NCI-H748 treated with DMSO at 0.1 percent for 48 hours (cell line): ENCODE measurements at places on chromosomes 5 and 9.
A peak's percentile ranks its signal among the peaks of the same experiment; 100 is the strongest.

- DNase-seq: no peak
Measured at GRCh38 chr9:33106827-33107621, 30.6 kb upstream of the SMU1 start.

DNA sequence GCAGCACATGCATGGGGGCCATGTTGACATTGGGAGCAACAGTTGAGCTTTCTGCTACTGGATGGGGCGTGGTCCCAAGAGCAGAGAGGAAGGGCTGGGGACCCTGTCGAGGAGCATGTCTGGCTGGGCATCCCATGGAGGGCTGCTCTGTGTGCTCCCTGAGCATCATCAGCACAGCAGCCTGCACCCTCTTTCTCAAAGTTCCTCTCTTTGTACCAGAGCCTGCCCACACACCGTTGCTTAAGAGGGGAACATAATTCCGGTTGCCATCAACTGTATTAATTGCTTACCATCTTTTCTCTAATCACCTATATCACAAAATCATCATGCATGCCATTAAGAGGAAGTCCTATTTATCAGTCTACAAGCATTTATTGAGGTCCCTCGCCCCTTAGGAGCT lies 55.2 kb upstream of the DIRAS2 start:
- no peak for DNase-seq

DNA sequence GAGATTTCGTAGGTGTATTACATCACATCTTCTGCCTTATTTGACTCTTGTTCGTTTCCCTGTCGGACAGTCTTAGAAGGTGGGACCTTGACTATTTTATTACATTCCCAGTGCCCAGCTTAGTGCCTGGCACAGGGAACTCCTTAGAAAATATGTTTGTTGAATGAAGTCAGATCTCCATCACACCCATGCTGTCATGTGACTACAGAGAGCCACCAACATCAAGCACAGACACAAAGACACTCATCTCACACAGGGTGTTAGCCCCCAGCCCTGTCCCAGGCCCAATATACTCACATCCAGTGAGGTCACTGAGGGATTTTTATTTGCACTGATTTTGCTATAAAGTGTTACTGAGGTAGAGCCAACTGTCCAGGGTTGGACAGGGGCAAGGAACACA lies 692 bp upstream of the SRA1 start:
- no peak for DNase-seq

DNA sequence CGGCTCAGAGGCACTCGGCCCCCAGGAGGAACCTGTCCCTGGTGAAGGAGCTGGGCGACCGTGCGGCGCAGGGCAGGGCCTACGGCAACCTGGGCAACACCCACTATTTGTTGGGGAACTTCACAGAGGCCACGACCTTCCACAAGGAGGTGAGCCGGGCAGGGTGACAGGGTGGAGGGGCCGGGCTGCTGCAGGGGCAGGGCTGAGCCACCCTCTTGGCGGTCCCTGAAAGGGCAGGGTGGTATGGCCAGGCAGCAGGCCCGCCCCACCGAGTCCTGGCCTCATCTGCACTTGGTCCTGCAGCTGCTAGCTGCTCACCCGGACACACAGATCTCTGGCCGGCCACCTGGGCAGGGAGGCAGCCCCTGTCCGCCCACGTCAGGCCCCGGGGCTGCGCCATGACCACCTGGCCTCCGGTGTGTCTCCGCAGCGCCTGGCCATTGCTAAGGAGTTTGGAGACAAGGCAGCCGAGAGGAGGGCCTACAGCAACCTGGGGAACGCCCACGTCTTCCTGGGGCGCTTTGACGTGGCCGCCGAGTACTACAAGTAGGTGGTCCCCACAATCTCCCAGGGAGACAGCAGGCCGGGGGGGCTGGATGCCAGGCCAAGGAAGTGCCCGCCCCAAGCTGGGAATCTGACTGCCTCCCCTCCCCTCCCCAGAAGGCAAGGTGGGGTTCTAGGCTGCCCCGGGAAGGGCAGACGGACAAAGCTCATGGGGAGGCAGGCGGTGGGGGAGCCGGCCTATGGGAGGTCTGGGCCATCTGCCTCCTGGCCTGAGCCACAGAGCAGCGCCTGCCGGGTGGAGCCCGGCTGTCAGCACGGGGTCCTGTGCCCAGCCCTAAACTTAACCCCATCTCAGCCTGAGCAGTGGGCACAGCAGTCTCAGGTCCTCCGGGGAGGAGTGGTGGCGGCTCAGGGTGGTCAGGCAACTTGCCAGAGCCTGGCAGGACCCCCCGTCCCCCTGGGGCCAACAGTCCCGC lies 10.4 kb downstream of the GPSM1 start:
- DNase-seq: no peak

- no peak for DNase-seq
Measured at GRCh38 chr5:4229414-4230292, 634.0 kb downstream of the IRX1 start.

- DNase-seq: no peak
Measured at GRCh38 chr9:86753836-86754235, 193.5 kb downstream of the GAS1 start.

DNA sequence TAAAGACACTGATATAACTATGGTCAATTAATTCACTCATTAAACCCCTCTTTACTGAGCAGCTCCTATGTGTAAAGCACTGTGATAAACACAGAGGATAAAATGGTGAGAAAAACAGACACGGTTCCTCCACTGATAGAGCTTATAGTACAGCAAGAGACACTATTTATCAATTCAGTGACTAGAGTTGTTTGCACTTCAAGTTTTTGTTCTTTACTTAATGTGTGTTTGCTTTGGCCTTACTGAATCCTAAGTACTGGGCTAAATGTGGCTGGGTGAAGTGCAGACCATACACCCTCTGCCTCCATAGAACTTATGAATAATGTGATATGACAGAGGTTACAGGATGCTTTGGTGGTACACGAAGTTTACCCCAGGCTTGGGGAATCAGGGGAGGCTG lies 80.1 kb upstream of the ITGA1 start:
- DNase-seq: peak; percentile 7

DNA sequence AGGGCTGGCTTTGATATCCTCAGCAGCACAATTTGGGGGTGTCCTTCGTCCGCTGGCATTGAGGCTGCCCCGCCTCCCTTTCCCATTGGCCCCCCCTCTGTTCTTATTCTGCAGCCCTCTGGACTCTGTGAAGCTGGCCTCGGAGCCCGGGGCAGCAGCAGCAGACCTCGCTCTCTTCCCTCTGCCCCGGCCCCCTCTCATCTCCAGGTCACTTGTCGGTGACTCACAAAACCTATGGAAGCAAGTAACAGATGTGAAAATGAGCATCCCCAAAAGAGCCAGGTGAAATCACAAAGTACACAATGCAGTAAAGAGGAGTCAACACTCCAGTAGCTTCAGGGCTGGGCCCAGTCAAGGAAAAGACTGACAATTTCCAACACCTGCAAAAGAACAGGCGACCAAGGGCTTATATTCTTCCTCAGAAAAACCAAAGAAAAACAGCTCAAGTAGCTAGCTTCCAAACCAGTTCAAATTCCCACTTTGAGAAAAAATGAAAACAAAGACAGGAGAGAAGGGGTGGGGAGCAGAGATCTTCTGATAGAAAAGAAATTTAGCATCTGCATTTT lies 97.5 kb downstream of the ZNF608 start:
- DNase-seq: peak; percentile 79

GRCh38 chr5:139985290-139985689 lies 57.8 kb downstream of the NRG2 start:
- no peak for DNase-seq

GRCh38 chr9:123723135-123723875 lies 206.6 kb downstream of the DENND1A start:
- DNase-seq: no peak

- DNase-seq: no peak
Measured at GRCh38 chr5:126753227-126753626, 23.7 kb upstream of the LMNB1 start.

DNA sequence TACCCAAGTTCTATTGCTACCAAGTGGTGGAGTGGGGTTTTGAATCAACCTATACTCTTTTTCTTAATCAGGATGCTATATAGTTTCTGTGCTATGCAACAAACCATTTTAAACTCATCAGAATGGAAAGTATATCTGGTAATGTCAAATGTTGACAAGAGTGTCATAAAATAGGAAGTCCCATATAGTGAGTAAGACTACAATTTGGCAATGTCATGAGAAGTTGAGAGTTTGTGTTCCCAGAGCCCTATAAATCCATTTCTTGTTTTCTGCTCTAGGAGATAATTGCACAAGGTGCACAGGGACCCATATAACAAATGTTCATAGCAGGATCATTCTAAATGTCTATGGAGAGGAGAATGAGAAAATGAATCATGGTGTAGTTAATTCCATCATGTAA lies 109.8 kb upstream of the TXNDC8 start:
- no peak for DNase-seq
